ENCODE measurements at places on chromosomes 6 and 20. TPM values are rescaled to one million over a fixed set of nuclear protein-coding genes. Genes with fewer than 3 reads are reported as not detected.

CDH26 gene
- 0.05 TPM for polyA plus RNA-seq

CCN5 gene
- 0.37 TPM for polyA plus RNA-seq

NOL7 gene
- polyA plus RNA-seq = 46.6 TPM

FNDC1 gene
- 0.01 TPM for polyA plus RNA-seq

THBS2 gene
- 95.8 TPM for polyA plus RNA-seq
